ENCODE measurements at places on chromosomes 2 and 18. TPM values are rescaled to one million over a fixed set of nuclear protein-coding genes. Genes with fewer than 3 reads are reported as not detected.

Gene ASB18
- total RNA-seq = not detected

Gene ST3GAL5
- total RNA-seq = 30.7 TPM

Gene CDH2
- total RNA-seq = 104 TPM

Gene FAM110C
- total RNA-seq = not detected

GRCh38 chr2:108910011-108910431 is 79.0 kb downstream of the EDAR start:
- no peak for DNase-seq

DNA sequence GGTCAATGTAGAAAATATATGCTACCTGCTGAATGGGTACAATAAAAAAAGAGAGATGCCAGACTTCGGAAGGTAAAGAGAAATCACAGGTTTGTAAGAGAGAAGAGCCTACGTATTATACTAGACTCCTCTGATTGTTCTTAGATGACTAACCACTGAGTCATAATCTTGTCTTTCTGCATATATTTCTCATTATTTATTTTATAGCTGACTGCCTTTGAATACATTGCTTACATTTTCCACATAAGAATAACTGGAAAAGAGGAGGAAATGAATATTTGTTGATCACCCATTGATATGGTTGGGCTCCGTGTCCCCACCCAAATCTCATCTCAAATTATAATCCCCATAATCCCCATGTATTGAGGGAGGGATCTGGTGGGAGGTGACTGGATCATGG is 90.3 kb upstream of the RAB27B start:
- DNase-seq = peak; percentile 78

- peak; percentile 95 for DNase-seq
Observed at GRCh38 chr2:96148410-96149217, 3.4 kb upstream of the DUSP2 start.

DNA sequence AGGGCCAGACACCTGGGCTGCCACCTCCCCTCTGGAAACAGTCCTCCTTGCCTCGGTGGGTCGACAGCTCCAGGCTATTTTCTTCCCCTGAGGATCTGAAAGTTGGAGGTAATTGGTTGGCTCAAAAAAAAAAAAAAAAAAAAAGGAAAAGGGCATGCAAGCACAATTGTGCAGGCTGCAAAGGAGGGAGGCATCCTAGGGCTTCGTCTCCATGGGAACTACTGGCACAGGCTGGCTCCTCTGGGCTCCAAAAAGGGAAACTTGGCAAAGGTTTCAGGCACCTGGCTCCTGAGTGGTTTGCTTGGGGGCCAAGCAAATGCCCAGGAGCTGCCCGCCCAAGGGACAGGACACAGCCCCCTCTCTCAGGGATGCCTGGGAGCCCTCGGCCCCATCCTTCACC is 1.1 kb upstream of the KCNIP3 start:
- DNase-seq = no peak

Gene HS1BP3
- 12.1 TPM for total RNA-seq

- no peak for DNase-seq
Observed at GRCh38 chr2:221514305-221515040, 57.6 kb downstream of the EPHA4 start.

Gene GAD1
- total RNA-seq = 3.0 TPM

DNA sequence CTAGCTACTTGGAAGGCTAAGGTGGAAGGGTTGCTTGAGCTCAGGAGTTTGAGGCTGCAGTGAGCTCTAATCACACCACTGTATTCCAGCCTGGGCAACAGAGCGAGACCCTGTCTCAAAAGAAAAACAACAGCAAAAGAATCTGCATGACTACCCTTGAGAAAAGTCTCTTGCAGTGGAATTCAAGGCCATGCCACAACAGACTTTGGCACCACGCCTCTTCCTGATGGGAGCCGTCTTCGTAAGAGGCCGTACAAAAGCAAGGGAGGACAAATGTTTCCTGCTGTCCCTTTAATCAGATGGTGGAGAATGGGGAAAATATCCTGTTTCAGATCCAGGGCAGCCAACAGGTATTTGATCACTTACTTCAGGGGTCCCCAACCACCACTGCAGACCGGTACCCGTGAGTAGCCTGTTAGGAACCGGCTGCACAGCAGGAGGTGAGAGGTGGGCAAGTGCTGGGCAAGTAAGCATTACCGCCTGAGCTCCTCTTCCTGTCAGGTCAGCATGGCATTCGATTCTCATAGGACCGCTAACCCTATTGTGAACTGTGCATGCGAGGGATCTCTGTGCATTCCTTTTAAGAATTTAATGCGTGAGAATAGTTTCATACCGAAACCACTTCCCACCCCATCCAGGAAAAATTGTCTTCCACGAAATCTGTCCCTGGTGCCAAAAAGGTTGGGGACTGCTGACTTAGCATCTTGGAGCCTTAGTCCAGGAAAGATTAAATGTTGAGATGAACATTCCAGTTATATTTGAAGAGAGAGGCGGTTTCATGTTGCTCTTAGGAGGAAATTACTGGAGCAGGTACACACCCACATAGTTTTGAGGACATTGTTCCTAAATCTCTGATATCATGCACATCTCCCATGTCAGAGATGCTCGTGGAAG is 94.4 kb upstream of the XPO1 start:
- no peak for DNase-seq

GRCh38 chr2:209976698-209977385 is 25.6 kb upstream of the RPE start:
- DNase-seq = no peak

GRCh38 chr18:47263430-47264307 is 12.2 kb upstream of the SKOR2 start:
- DNase-seq = no peak

DNA sequence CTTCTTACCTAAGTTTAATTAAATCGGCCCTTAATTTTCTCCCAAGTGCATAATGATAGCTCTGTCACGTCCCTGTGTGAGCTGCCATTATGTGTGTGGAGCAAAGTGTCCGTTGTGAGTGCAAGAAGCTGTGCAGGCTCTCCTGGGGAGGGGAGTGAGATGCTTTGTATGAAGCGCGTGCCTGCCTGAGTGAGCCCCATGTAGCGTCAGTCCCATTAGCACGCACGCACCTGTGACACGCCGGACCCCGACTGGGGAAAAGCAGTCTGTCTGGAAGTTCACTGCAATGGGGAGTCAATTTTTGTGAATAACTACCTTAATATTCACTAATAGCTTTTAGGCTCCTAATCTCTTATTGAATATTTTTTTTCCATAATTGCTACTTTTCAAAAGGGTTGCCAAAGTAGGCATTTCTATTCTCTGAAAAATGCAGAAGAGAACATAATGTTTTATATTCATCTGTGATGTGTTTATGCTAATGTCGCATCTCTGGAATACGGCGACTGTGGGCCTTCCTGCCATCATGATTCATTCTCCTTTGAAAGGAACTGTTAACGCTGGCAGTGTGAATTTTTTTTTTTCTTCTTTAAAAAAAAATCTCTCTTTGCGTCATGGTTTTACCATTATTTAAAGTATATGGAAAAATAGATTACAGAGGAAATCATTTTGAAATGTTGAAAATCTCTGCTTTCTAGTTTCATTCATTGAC is 157.7 kb downstream of the COL4A4 start:
- DNase-seq = no peak

DNA sequence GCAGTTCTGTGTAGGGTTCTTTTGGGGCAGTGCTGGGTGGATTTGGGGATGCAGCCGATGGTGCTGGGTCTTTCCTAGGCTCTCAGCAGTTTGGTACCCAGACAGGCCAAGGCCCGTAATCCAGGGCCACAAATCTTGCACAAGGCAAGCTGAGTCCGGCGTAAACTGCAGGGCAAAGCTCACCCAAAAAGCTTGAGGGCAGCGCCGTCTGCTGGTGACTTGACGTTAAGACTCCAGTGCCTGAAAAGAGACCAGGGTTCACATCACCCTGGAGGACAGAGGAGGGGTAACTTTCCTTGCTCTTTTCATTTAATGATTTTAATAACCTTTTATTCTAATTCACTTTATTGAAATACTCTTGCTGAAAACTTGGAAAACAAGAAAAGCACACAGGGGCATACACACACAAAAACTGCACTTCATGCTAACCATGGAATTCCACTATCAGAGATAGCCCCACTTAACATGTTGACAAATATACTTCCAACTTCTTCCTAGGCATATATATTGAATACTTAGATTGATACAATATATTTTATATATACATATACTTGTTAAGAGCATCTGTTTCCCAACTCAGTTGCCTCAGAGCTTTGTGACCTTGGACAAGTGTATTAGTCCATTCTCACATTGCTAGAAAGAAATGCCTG is 38.9 kb downstream of the CNGA3 start:
- peak; percentile 64 for DNase-seq

DNA sequence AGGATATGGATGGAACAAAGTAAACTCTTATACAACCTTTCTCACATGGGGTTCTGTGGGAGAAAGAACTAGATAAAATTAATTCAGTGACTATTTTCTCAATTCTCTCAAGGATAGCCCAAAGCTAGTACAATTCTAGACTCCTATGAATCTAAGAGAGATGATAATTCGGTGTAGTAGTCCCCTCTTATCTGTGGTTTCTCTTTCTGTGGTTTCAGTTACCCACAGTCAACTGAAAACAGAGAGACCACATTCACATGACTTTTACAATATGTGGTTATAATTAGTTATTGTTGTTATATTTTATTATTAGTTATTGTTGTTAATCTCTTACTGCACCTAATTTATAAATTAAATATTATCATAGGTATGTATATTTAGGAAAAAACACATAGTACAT is 53.5 kb upstream of the C2orf15 start:
- no peak for DNase-seq

DNA sequence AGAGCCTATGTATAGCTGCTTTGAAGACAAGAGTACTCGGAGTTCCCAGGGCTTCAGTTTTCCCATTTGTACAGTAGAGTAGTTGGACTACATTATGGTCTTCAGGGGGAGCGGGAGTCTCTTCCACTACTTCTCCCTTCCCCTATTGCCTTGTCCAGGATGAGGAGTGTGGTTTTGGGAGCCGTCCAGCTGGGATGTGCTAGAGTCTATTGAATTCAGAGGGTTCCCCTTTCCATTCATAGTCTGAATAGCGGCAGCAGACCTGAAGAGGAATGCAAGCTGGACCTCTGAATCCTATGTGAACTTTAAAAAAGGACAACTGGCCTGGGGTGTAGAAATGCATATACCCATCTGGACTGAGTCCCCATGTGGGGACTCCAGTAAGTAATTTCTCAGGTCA is 43.5 kb upstream of the EPG5 start:
- DNase-seq = no peak

Gene HOXD9
- 0.57 TPM for total RNA-seq

DNA sequence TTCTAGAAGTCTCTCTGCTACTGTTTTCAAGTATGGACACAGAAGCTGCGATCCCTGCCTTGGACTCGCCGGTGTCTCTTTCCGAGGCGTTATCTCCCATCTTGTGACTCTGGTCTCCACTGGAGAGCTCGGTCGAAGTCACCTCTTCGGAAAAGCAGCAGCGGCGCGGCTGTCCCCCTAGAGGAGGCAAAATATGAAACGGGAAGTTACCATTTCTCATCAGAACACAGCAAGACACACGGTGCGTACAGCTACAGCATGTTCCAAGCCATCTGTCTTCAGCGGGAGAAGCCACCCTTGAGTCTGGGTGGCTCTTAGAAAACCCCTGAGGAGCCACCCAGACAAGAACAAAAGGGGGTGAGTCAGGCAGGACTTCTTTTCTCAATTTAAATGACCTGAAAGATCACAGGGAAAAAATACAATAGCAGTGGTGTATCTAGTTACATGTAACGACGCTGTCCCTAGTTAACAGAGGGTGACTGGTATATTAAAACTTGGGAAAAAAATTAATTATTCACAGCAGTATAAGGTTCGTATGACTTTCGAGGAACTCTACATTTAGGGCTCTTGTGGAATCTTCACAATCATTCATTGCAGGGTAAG is 114.8 kb downstream of the ZNF516 start:
- no peak for DNase-seq
